ENCODE measurements at places on chromosomes 13 and 19.

- DNase-seq = no peak
These were observed 64.9 kb downstream of the KL start for GRCh38 chr13:33080972-33081590.

GRCh38 chr13:49424011-49424560 lies 19.8 kb downstream of the CAB39L start:
- DNase-seq = no peak

DNA sequence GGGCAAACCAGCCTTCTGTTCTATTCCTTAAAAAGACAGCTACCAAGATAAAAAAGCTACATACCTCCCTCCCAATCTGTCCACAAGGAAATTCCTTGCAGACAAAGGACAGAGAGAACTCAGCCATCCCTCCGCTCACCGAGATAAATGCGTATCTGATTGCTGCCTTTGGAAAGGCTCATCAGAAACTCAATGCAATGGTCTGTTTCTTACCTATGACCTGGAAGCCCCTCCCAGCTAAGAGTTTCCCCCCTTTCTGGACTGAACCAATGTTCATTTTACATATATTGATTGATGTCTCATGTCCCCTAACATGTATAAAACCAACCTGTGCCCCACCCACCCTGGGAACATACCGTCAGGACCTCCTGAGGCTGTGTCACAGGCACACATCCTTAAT lies 11.6 kb downstream of the BTBD2 start:
- no peak for DNase-seq

DNA sequence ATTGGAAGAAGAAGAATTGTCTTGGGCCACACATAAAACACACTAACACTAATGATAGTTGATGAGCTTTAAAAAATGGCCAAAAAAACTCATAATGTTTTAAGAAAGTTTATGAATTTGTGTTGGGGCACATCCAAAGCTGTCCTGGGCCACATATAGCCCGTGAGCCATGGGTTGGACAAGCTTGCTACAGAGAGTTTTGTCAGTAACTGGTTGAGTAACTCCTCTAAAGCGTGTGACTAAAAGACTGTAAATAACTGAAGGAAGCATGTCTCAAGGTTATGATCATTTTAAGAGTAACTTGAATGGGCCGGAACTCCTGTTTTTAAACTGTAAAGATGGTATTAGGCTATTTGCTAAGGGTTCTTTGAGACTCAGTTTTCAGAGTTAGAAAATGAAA lies 118.0 kb downstream of the KL start:
- no peak for DNase-seq

GRCh38 chr13:50587645-50588373 lies 255.7 kb downstream of the DLEU7 start:
- DNase-seq = no peak

GRCh38 chr19:11435057-11435832 lies at the start of the genes ODAD3 and PRKCSH:
TSS of gene ODAD3 (minus strand) at chr19:11435121. CDS start at chr19:11435016, 105 bp downstream.
TSS of gene PRKCSH (plus strand) at chr19:11435635. CDS start at chr19:11436118, 483 bp downstream.
- DNase-seq = peak; percentile 94

GRCh38 chr13:87524775-87525174 lies 146.4 kb upstream of the SLITRK5 start:
- no peak for DNase-seq

DNA sequence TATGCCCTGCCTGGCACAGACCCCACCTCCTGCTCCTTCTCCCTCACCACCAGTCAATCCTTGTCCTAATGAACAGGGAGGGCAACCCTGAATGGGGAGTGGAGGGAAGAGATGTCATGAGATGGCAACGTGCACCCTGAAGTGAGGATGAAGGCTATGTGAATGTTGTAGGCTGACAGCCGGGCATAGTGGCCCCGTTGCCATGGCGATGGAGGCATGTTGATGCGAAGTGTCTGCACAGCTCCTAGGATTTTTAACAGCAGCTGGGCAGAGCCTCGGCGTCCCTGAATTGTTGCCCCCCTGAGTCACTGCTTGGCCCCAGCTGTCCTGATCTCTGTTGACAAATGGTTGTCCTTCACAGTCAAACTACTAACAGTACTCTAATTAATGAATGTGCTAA lies 4.8 kb upstream of the ALOX5AP start:
- DNase-seq = no peak

- no peak for DNase-seq
These were observed 76.9 kb downstream of the TNFSF13B start for GRCh38 chr13:108346376-108346775.

- no peak for DNase-seq
These were observed 1567.8 kb upstream of the SLC10A2 start for GRCh38 chr13:104634016-104634415.

DNA sequence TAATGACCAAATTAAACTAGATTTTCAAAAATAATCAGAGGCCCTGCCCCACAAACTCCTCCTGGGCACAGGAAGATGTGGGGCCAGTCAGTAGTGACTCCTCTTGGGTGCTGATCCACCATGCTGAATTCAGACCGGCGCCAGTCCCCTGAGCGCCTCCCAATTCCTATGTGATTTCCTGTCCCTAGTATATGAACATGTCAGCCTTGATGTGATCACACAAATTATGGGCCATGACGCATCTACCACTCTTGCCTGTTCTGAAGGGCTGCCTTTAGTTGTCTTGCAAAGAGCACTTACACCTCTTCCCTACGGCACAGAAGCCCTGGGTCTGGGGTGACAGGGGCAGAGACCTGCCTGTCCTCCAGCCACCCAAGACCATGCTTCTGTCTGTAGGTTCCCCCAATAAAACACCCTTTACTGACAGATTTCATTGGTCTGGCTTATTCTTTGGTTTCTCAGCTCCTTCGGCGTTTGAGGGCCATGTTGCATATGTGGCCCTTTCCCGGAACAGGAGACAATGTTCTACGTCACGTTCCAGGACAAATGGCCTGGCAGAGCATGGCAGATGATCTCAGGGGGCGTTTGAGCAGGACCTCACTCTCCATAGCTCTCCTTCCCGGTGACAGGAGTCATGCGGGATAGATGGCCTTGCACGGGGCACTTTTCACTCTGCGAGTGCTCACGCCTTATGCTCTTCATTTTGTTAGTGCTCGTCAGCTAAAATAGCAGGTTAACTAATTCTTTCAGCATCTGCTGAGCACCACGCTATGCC lies 5.6 kb upstream of the ATP11A start:
- no peak for DNase-seq

GRCh38 chr19:2057484-2058469 lies 6.7 kb upstream of the MKNK2 start:
- no peak for DNase-seq

GRCh38 chr13:104253063-104253680 lies 1187.0 kb upstream of the SLC10A2 start:
- DNase-seq = no peak

- DNase-seq = no peak
These were observed 240.3 kb downstream of the SPRY2 start for GRCh38 chr13:80100636-80101035.

- DNase-seq = no peak
These were observed 24.9 kb downstream of the EPS15L1 start for GRCh38 chr19:16446724-16447368.

DNA sequence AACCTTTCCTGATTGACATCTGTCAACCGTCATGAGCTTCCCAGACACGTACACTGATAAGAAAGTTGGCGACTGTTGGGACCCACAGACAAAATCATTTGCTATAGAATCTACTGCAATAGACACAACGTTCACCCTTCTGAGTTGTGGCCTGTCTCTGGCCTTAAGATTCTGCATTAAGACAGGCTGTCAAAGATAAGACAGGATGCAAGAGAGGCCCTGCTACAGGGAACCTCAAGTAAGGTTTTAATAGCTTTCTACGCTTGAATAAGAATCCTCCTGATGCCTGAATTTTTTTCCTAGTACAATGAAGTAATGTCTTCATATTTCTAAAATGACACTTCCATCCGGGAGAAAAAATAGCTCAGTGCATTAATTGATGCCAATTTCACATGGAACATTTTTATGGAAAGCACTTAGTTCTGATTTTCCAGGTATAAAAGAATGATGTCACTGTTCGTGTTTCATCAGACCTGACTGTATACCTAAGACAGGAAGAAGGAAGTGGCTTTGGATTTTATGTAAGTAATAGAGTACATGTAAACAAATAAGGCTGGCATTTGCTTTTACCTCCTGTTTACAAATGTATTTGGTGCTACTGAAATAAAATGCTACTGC lies 275.2 kb upstream of the GPC6 start:
- no peak for DNase-seq

DNA sequence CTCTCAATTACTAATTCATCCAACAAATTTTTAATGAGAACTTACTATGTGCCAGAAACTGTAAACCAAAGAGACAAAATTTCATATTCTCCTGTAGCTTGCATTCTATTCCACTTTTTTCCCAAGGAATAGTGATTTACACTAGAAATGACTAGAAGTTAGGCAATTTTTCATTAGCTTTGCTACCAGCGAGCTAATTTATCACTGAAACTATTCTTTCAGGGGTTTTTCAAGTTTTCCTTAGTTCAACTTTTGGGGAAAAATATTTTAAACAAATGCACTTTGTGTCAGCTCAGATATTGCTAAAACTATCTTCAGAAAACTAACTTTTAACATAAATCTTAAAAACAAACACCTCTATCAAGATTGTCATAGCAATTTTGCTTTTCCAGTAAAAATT lies 5.4 kb downstream of the TNFRSF19 start:
- DNase-seq = no peak

DNA sequence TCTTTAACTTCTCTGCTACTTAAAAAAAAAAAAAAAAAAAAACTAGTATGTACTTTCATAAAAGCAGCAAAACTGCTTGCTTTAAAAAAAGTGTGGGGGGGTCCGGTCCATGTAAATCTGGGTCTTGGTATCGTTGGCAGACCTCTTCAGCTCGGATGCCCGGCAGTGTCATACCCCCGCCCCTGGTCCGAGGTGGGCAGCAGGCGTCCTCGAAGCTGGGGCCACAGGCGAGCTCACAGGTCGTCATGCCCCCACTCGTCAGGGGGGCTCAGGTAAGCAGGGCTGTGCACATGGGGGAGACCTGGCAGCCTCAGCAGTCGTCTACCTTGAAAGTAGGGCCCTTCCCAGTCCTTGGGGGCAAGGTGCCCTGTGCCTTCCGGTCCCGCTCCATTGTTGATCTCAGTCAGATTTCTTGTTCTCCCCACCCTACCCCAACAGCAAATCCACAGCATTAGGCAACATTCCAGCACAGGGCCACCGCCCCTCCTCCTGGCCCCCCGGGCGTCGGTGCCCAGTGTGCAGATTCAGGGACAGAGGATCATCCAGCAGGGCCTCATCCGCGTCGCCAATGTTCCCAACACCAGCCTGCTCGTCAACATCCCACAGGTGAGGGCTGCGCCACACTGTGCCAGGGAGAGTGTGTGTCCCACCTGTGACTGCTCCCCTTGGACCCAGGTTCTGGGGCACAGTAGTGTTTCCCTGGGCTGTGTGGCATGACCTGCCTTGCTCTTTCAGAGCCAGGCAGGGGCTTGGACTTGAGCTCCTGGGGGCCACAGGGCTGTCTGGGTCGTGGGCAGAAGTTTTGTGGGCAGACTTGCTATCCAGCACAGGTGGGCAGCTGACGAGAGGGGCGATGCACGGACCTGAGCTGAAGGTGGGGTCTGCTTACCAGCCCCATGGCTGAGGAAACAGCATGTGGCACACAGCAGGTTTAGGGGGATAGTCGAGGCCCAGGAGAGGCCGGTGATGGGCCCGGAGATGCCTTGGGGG lies 19.4 kb downstream of the TSSK6 start:
- no peak for DNase-seq

DNA sequence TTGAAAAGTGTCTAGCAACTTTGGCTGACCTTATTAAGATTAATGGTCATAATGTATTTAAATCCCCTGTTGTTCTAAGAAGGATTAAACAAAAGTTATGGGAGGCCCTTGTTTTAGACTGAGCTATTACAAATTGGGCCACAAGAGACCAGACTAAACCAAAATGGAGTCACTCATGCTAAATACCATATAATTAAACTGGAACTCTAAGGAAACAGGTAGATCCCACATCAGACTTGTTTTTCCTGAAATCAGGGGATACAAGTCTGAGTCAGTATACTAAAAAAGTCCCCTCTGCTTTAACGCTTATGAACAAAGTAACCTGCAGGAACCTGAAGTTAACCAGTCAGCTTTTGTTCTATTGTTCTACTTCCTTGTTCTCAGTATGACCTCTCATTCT lies 305.9 kb upstream of the SGCG start:
- no peak for DNase-seq

GRCh38 chr13:51556740-51557139 lies 27.5 kb upstream of the WDFY2 start:
- DNase-seq = no peak

DNA sequence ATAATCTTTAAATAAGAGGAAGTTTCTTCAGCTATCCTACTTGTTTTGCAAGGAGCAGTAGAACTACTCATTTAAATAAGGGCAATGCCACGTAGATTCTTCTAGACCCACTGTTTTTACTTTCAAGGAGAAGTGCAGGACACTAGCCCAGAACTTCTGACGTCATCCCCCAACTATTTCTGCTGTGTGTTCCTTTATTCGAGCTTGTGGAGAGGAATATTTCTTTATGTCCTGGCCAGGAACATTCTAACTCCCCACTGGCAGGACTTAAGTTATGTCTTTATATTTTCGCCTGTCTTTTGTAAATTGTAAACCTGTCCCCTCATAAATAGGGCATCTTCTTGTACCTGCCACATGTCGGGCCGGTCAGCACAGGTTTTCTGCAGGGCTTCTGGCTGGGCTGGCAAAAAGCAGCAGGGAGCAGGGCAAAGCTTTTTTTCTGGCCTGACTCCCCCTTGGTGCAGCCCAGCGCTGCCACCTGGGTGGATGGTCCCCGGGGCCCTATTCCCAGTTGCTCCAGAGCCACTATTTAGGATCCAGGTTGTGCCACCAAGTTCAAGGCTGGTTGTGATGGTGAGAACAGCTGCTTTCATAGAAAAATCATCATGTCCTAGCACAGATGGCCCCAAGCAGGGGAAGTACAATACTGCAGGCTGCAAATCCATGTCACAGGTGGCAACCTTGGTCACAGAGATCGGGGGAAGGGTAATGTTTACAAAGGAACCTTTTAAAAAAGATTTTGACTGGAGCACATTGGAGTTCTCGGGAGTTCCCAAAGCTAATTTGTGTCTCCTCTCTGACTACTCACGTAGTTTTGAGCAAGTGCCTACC lies 1.8 kb downstream of the MBNL2 start:
- DNase-seq = peak; percentile 42

DNA sequence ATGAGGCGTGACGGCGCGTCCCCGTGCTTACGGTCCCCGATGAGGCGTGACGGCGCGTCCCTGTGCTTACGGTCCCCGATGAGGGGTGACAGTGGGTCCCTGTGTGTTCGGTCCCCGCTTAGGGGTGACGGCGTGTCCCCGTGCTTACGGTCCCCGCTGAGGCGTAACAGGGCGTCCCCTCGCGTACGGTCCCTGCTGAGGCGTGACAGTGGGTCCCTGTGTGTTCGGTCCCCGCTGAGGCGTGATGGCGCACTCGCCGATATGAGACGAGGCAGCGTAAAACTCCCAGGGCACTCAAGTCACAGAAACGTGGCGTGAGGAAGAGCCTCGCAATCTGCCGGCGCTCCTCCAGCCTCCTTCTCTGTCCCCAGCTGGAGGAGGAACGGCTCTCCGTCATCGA lies 20.9 kb downstream of the CFAP97D2 start:
- DNase-seq = no peak
